Activated CD8-positive, alpha-beta memory T cell treated with anti-CD3 and anti-CD28 coated beads for 1 hour (primary cell): ENCODE measurements at places on chromosomes 4 and X.

DNA sequence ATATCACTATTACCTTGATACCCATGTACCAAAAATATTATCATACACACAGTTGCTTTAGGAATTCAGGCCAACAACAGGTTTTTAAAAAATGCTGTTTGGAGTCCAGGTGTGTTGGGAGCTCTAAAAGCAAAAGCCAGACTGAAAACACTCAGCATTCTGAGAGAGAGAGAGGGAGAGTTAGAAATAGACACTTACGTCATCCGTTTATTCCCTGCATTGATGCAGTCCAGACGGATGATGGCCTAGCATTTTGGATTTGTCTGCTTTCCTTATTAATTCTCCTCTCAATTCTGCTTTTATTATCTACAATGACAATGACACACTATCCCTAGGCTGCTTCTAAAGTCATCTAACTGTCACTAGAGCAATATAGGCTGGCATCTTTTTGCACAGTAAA lies 358.3 kb upstream of the BOD1L1 start:
- DNase-seq = no peak

DNA sequence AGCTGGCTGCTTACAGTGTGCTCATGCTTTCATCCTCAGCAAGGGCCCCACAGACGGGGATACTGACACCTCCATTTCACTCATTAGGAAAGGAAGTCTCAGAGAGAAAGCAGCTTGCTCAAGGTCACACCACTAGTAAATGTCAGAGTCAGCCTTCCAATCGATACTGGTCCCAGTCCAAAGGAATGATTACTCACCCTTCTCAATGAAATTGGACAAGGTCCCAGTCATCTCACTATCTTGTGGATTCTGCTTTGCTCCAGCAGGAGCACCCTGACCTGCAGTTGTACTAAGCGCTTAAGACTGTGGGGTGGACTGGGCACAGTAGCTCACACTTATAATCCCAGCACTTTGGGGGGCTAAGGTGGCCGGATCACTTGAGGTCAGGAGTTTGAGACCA lies 132.2 kb upstream of the SLC34A2 start:
- DNase-seq = no peak

DNA sequence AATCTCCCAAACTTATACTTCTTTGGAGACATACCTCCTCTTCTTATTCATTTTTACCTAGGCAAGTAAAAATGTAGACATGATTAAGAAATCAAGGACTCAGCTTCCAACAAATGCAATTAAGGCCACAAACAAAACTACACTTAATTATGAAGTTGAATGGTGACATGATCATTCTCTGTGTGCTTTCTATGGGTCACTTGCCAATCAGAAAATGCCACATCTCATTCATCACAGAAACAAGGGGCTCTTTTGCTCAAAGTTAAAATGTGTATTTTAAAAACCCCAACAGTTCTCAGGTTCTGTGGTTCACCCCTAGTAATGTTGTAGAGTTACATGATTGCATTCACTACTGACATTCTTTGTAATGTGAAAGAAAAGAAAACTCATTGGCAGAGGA lies 273.5 kb downstream of the DCHS2 start:
- DNase-seq = no peak

DNA sequence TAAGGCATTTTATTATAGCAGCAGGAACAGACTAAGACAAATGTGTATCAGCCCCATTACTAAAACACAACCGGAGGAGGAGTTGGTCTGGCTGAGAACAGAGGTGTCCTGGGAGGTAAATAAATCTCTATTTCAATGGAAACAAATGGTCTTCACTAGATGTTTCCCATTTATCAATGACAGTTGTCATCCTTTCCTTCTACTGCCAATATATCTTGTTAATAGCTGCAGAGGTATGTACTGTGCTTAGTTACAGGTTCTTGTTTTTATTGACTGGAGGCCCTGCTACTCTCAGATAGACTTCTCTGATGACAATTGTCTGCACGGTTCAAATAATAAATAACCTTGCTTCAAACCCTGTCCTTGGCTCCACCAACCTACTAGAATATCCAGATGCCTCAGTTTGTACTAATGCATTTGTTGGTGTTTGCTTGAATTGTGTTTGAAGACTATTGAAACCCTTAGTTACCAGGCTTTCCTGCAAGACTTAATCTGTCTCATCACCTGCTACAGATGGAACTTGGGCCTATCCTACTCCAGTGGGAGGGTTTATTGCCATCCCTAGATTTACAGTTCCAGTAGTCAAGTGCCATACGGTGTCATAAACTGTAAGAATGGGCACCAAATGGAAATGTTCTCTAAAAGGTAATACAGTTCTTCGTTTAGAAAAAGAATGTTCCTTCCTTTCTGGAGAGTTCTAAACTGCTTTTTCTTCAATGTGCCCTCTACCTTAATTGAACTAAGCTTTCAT lies 29.8 kb upstream of the HPGDS start:
- no peak for DNase-seq

- DNase-seq = no peak
Measured at GRCh38 chr4:1599026-1599481, 85.1 kb downstream of the FAM53A start.

- no peak for DNase-seq
Measured at GRCh38 chr4:33080275-33080674, 2360.1 kb downstream of the PCDH7 start.

GRCh38 chrX:45769761-45770582 lies 569.3 kb upstream of the DIPK2B start:
- no peak for DNase-seq
